ENCODE measurements at places on chromosomes 16 and 17. TPM values are rescaled to one million over a fixed set of nuclear protein-coding genes. Genes with fewer than 3 reads are reported as not detected.

The PROCA1 gene
- 16.7 TPM for total RNA-seq

The HAS3 gene
- 3.4 TPM for total RNA-seq

The FBXO39 gene
- 0.29 TPM for total RNA-seq

The ABCC11 gene
- 0.26 TPM for total RNA-seq

The C17orf113 gene
- 0.52 TPM for total RNA-seq

The C16orf86 gene
- total RNA-seq, result 6.1 TPM

The NXN gene
- total RNA-seq, result 0.70 TPM

The ZNF263 gene
- 53.5 TPM for total RNA-seq

The TNRC6C gene
- total RNA-seq, result 113 TPM

The ALOX12B gene
- total RNA-seq, result 0.80 TPM

The DPEP2 gene
- 151 TPM for total RNA-seq

The ETV4 gene
- not detected for total RNA-seq
